CD4-positive, alpha-beta T cell treated with Interleukin-4 for 1 hour (primary cell): ENCODE measurements at places on chromosomes 16 and 17.

- no peak for DNase-seq
These were observed 29.4 kb downstream of the HLF start for GRCh38 chr17:55294042-55294751.

GRCh38 chr17:46039592-46040186 is 40.6 kb downstream of the STH start:
- no peak for DNase-seq

DNA sequence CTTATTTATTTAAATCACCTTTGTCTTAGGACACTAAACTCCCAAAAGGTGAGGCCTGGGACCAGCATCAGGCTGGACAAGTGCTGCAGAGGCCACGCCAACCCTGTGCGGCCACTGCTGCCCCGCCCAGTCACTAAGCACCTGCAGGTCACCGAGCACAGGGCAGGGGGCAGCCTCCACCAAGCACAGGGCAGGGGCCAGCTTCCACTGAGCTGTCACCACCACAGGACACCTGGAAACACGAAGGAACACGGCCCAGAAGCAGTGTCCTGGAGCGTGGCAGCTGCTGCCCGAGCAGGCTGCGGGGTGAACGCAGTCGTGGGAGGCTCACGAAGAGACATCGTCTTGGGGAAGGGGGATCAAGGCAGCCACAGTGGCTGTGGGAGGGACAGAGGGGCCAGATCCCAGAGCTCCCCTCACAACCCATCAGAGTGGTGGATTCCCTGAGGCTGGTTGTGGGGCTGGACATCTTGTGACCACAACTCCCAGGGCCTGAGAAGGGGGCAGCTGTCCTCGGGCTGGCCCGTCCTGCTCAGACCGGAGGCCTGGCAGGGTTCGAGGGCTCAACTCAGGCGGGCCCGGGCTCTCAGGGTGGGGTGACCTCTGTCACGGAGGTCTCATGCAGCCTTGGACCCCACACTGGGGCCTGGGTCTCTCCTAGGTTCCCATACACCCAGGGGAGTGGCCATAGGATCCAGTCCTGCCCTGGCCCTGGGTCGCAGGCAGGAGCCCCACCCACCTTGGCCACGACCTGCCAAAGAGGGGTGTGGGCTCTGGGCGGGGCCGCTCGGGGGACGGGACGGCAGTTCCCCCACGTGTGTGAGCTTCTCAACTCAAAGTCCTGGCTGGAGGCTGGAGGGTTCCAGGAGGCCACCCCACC is 18.7 kb downstream of the RAB40B start:
- DNase-seq, result no peak

GRCh38 chr17:32185875-32186274 is 43.6 kb downstream of the RHOT1 start:
- DNase-seq, result no peak

DNA sequence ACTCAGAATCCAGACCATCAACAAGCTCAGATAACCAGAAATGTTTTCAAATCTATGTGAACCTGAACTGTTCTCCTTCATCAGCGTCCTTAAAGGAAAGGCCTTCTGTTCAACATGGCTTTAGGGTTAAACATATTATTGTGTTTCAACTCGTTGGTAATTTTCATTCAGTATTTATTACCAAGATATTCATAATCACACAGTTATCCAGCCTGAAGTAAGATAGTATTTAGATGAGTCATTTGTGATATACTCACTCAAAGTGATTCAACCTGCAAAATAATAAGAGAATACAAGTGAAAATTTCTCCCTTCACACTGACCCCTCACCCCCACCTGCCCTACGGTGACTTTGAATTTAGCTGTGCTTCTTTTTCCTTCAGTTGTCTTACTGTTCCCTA is 3.0 kb downstream of the CYLD start:
- no peak for DNase-seq

DNA sequence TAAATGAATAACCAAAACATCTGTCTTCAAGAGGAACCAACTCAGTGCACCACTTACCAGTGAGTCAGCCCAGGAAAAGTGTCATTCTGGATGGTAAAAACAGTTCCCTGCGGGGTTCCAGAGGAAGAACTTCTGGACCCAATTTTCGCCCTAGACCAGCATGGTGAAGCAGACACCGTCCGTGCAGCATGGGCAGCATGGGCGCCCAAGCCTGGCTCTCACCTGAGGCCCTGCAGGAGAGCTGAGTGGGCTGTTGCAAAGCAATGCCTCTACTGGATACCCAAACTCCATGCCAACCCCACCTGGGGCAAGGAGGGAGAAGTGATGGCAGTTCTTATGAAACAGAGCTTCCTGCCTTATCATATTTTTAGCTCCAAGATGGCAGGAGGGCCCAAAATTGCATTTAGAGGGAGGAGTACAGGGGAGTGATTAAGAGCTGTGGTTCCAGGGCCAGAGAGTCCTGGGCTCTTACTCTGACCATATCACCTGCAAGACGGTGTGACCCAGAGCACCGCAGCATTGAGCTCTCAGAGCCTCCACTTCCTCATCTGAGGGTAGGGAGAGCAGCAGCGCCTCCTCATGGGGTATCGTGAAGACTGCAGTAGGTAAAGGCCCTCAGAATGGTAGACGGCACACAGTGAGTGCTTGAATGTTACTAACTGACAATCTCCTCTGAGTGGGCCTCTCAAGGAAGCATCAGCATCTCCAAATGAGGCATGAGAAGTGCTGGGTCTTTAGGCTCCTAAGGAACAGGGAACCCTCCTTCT is 16.6 kb upstream of the INPP5K start:
- peak; percentile 62 for DNase-seq
